Mucosa of descending colon (tissue), 3 donors: ENCODE measurements at places on chromosomes 5 and 9. TPM values are rescaled to one million over a fixed set of nuclear protein-coding genes. Genes with fewer than 3 reads are reported as not detected.

- DNase-seq, result peak; percentile 74
These were observed 621 bp downstream of the NR6A1 start for GRCh38 chr9:124770359-124771020.

- no peak for DNase-seq
These were observed 278.9 kb upstream of the ACTBL2 start for GRCh38 chr5:57761513-57761912.

RGS7BP gene
- 0.38 TPM for total RNA-seq

GRCh38 chr5:37557734-37558293 is 178.7 kb downstream of the WDR70 start:
- no peak for DNase-seq

GRCh38 chr9:119758990-119759389 is 389.8 kb upstream of the BRINP1 start:
- DNase-seq, result no peak

IFNA16 gene
- total RNA-seq, result not detected

DNA sequence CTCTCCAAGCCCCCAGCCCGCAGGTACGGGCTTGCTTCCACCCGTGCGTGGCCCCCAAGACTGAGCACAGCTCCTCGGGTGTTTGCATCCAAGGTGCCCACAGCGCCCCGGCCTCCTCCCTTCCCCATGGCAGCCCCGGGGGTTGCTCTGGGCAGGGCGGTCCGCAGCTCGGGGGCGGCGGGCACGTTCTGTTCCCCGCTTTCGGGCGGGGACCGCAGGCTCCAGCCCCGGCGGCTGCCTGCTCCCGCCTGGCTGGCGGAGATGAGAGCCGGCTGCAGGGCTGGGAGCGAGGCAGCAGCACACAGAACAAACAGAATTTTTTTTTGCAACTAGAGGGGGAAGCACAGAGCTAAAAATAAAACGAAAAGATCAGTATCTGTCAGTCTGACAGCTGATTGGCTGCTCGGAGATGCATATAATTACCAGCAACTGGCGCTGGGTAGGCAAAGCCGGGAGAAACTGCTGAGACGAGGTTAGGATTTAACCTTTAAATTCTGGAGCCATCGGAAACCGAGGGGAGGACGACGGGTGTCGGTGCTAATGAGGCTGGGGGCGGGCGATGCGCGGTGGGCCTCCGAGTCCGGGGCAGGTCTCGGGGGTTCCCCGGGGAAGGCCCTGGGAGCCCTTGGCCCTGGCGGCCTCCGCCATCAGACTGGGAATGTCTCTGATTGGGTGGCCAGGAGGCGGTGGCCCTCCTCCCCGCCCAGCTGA is 142.7 kb upstream of the IER5L start:
- peak; percentile 60 for DNase-seq

DNA sequence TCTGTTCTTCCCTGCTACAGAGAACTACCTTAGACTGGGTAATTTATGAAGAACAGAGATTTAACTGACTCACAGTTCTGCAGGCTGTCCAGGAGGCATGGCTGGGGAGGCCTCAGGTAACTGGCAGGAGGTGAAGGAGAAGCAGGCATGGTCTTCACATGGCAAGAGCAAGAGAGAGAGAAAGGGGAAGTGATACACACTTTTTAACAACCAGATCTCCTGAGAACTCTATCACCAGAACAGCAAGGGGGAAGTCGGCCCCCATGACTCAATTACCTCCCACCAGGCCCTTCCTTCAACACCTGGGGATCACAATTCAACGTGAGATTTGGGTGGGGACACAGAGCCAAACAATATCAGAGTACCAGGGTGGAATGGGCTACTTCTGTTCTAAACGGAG is 766.8 kb downstream of the TLE1 start:
- no peak for DNase-seq

GRCh38 chr9:124694414-124695279 is 76.5 kb downstream of the NR6A1 start:
- no peak for DNase-seq

GRCh38 chr5:77369566-77369965 is 122.5 kb downstream of the WDR41 start:
- no peak for DNase-seq

C1QTNF2 gene
- 0.89 TPM for total RNA-seq

DNA sequence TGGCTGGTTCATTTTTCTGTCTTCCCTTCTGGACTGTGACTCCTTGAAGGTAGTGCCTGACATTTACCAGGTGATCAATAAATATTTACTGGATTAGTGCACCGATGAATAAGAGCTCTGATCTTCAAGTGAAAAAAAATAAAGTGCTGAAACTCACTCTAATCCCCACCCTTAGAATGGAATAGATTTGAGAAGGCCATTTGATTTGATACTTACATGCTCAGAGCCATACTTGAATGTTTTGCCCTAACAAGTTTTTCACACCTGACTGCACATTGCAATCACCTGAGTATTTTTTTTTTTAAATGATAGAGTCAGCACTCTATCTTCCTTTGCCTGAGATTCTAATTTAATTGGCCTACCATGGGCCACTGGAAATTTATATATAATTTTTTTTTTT is 105.7 kb downstream of the LRRC70 start:
- no peak for DNase-seq

GRCh38 chr9:95491543-95492320 is 25.0 kb downstream of the PTCH1 start:
- DNase-seq, result no peak

GRCh38 chr9:87479801-87480201 is 17.9 kb upstream of the DAPK1 start:
- DNase-seq, result no peak

DNA sequence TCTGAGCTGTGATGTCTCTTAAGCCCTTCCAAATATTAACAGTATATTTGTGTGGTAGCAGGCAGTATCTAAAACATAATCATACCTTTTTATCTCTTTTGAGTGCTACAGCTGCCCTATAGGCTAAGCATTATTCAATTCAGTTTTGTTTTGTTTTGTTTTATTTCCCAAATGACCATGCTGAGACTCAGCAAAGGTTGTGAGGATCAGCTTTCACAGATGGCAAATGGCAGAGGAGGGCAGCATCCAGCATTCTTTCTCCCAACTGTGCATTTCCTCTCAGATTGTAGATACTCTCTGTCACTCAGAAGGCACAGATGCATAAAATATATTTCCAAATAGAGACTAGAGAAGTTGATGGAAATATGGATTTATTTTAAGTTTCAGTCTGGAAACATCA is 90.7 kb downstream of the DAPK1 start:
- no peak for DNase-seq

- DNase-seq, result no peak
These were observed 1711.9 kb upstream of the CDH9 start for GRCh38 chr5:28750251-28750650.

- DNase-seq, result peak; percentile 86
These were observed 5.4 kb downstream of the GOLM1 start for GRCh38 chr9:86093788-86094555.

- no peak for DNase-seq
These were observed 656.2 kb upstream of the PTPRD start for GRCh38 chr9:11269036-11269435.

PCSK1 gene
- total RNA-seq, result 4.4 TPM

- DNase-seq, result no peak
These were observed 192.1 kb upstream of the DMRT1 start for GRCh38 chr9:649128-650074.

- DNase-seq, result no peak
These were observed 654.4 kb upstream of the CDH6 start for GRCh38 chr5:30539004-30539634.
